ENCODE measurements at places on chromosomes 11 and 22.

DNA sequence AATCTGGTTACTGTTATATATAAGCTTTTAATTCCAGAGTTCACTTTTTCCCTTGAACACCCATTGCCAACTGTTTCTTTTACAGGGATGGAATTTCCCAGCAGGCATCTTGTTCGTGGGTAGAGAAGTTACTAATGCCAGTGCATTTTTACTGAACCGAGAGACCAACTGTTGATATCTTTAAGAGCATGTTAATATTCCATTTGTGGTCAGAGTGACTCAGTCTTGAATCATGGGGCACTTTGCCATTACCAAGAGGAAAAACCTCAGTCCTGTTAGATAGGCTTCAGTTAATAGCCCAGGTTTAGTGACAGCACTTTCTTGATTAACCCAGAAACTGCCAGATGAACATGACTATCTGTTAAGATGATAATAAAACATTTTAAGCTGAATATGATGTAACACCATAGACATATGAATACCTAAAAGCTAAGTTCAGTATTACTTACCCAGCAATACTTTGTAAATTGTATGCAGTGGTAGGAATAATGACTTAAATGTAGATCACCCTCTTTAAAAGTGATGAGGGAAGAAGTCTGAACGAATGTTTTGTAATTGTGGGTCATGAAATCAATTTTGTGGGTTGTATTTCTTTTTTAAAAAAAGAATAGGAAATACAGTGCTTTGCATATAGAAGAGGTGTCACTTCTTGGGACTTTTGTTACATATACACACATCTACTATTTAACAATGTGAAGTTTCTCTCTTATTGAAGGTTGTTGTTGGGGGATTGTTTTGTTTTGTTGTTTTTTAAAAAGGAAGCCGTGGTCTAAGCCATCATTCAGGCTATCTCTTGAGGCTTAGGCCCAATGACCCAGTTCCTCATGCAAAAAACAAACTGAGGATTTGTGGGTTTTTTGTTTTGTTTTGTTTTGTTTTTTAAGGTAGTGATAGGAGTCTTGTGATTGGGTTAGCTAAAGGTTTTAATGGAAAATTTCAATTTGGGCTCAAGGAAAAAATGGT is 79.2 kb upstream of the GRIK4 start:
- no peak for DNase-seq

DNA sequence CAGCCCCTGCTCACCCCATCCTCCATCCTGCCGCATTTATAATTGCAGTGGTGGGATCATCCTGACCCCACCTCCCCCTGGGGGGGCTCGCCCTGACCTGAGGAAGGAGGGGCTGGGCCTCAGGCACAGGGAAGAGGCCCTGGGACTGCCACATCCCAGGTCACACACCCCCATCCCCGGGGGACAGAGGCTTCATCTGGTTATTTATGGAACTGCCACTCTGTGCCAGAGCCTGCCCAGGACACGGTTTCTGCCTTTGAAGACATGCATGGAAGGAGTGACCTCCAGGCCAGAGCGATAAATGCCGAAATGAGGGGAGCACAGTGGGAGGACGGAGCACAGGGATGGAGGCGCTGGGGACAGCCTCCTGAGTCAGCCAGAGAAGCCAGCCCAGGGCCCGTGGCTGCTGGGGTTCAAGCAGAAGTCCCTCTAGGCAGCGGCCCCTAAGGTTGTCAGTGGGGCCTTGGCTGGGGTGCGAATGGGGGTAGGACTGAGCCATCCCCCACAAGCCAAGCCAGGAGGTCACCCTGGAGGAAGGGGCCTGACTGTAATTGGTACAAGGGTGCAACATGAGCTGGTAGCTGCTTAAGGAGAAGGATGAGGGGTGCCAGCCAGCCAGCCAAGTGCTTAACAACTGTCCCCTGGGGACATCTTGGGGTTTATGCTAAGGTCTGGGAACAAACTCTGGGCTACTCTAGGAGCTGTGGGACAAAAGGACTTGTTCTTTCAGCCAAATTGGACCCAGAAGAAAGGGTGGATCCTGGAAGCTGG is 51.4 kb upstream of the SHISAL1 start:
- no peak for DNase-seq

- DNase-seq: no peak
Observed at GRCh38 chr11:115590254-115590653, 86.0 kb upstream of the CADM1 start.

GRCh38 chr11:94897330-94897768 is 76.0 kb downstream of the CWC15 start:
- DNase-seq: peak; percentile 23

DNA sequence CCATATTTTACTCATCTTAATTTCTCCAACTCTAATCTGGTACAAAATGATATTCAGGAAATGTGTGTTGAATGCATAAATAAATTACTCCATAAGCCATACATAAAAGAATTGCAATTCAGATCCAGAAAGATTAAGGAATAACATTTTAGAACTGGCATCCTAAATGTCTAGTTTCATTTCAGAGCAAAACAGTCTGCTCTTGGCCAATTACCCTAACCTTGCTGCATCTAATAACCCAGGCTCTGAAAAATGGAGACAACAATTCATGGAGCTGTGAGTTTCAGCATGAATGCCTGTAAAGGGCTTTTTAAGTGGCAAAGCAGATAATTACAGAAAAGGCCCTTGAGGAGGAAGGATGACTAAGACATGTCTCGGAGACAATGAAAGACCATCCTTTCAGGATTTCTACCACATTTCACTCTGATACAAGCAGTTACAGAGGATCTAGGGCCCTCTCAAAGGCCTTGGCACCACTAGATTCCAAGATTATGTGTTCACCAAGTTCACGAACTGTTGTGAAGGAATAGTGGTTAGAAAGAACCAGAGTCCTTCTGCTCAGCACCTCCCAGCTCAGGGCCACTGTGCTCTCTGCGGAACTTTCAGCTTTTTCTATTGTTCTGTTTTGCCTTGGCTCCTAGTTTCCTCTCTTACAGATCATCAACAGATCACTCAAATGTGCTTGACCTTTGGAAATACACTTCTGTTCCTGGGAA is 157.6 kb upstream of the BLID start:
- DNase-seq: no peak

DNA sequence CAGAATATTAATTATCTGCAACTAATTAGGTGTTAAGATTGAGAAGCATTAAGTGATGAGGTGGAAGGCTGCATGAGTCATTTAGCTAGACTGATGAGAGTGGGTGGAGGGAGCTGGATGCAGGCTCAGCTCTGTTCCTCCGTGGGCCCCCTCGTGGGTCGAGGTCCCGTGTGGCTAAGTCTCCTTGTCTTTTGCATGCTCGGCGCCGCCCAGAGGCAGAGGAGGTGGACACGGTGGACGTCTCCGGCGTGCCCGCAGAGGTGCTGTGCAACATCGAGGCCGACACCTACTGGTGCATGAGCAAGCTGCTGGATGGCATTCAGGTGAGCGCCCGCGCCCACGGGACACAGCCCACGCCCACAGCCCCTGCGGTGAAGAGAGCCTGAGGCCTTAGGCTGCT is 211.6 kb downstream of the TBC1D22A start:
- no peak for DNase-seq

- DNase-seq: no peak
Observed at GRCh38 chr11:119794756-119795155, 65.8 kb upstream of the NECTIN1 start.

Data from NCI-H1105 (cell line).